ENCODE measurements at places on chromosomes 5 and 9. TPM values are rescaled to one million over a fixed set of nuclear protein-coding genes. Genes with fewer than 3 reads are reported as not detected.

The SLC46A2 gene
- not detected for total RNA-seq

The SLC45A2 gene
- not detected for total RNA-seq

DNA sequence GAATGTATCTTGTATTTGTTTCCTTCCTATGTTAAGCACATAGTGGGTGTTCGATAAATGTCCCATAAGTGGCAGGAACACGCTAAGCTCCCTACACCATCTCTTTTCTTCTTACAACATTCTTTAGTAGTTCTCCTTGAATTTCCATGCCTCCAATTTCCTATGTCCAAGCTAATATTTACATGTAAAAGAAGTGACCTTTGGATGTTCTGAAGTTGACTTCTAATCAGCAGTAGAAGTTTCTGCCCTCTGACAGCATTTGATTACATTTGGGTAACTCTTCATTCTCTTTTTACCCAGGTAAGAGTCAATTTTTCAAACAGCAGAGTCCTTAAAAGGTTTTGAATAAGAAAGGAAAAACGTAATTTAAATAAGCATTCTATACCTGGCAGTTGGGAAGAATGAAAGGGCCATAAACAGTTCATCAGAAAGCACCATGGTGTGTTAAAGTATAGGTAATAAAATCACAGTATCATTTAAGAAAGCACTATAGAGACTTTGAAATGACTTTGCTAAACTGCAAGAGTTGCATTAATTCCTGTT, 78.9 kb downstream of the TRPM3 start:
- H3K27me3 ChIP-seq: no peaks in the 10 kb centered on the region
- DNase-seq: no peak
- H3K4me3 ChIP-seq: no peak overlapping the region

- no peaks in the 10 kb centered on the region for H3K4me1 ChIP-seq
- H3K27me3 ChIP-seq: no peaks in the 10 kb centered on the region
- peak overlapping the region; percentile 76 for H3K27ac ChIP-seq
- no peaks in the 10 kb centered on the region for H3K36me3 ChIP-seq
- DNase-seq: no peak
Observed at GRCh38 chr5:74639807-74640449, 600 bp downstream of the ENC1 start.

DNA sequence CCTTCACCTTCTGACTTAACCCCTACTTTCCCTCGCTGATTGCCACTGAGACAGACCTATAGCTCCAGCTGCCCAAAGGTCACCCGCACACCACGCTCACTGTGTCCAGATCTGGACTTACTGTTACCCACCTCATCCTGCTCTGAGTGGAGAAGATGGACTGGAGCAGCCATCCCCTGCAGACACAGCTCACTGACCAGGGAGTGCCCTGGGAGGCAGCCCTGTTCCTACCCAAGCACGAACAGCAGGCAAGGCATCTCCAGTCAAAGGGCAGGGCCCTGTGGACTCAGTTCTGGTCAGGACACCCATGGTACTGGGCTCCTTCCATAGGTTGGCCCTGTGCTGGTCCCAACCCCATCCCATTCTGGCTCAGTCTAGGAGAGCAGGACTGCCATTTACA, 9.5 kb upstream of the BARX1 start:
- H3K27ac ChIP-seq: no peak overlapping the region
- H3K4me3 ChIP-seq: no peak overlapping the region
- DNase-seq: no peak
- H3K27me3 ChIP-seq: peaks cover 13% of the 10 kb centered on the region
- no peaks in the 10 kb centered on the region for H3K36me3 ChIP-seq

DNA sequence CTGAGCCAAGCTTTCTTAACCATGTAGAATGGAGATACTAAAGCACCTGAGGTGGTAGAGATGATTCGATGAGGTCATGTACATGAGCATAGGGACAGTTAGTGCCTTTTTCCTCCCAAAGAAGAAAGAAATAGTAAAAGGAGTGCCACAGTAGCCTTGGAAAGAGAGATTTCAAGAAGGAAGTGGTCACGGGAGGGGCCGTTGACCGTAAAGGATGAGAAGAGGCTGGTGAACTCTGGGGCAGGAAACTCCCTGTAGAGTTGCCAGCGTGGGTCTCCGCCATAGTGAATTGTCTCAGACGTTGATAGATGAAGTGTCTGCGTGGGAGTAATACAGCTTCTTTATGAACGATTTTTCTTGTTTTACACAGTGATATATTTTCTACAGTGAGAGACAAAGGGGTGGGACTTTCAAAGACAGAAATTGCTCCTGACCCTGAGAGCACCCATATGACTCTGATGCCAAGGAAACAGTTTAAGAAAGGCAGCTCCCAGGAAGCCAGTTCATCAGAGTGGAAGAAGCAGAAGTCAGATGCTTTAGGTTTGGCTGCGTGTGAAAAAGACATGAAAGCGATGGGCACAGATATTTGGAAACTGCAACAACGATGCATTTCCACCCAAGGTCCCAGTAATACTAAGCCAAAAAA, 41.3 kb downstream of the UGCG start:
- no peak overlapping the region for H3K4me3 ChIP-seq
- peaks cover 5% of the 10 kb centered on the region for H3K36me3 ChIP-seq
- no peaks in the 10 kb centered on the region for H3K27me3 ChIP-seq
- H3K27ac ChIP-seq: no peak overlapping the region
- H3K4me1 ChIP-seq: peaks cover 5% of the 10 kb centered on the region

DNA sequence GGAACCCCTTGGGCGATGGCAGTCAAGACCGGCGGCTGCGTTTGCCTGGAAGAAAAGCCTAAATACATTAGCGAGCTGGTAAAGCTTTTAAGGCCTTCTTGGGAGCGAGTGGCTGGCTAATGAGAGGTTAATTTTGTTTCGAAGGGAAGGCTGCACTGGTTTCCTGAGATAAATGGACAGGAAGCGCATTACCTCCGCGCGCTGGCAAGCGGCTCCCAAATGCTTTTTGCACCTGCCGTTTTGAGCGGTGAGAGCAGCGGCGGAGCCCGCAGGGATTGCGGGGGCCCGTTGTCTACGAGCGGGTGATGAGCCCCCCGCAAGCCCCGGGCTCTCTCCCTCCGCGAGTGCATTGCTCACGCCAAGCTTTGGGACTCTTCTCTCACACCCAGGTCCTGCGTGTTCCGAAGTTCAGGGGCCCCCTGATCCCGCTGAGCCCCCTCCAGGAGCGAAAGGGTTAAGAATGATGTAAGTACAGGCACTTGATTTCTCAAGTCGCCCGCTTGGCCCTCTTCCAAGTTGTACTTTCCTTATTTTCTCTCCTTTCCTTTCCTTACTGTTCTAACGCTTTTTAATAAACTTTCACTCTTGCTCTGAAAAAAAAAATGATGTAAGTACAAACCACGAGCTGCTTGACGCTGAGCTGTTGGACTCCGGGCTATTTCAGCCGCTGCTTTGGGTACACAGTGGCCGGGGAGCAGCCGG, 3.1 kb upstream of the RGMB start:
- peaks cover 40% of the 10 kb centered on the region for H3K4me1 ChIP-seq
- no peaks in the 10 kb centered on the region for H3K36me3 ChIP-seq
- no peaks in the 10 kb centered on the region for H3K27me3 ChIP-seq
- H3K4me3 ChIP-seq: peak overlapping the region; percentile 55

Data from right atrium auricular region (tissue), 2 donors.